PC-9 (cell line): ENCODE measurements at places on chromosomes 7 and 10. TPM values are rescaled to one million over a fixed set of nuclear protein-coding genes. Genes with fewer than 3 reads are reported as not detected.

DNA sequence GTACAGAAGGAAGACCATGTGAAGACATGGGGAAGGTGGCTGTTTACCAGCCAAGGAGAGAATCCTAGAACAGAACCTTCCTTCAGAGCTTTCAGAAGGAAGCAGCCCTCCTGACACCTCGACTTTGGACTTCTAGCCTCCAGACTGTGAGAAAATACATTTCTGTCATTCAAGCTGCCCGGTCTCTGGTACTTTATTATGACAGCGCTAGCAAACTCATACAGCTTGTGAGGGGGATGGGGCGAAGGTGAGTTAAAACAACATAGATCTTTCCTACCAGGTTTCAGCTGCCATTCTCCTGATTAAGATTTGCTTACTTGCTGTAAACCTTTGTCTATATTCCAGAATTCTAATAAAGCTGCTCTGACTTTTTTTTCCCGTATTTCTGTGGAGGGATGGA lies 14.9 kb upstream of the ZNF248 start:
- no peak for DNase-seq

- peak; percentile 99 for DNase-seq
These were observed 92.0 kb upstream of the INSIG1 start for GRCh38 chr7:155205368-155206317.

Gene ITGA8
- total RNA-seq: not detected in 2 replicates

Gene MYPN
- total RNA-seq: 3.9 and 4.1 TPM in 2 replicates

DNA sequence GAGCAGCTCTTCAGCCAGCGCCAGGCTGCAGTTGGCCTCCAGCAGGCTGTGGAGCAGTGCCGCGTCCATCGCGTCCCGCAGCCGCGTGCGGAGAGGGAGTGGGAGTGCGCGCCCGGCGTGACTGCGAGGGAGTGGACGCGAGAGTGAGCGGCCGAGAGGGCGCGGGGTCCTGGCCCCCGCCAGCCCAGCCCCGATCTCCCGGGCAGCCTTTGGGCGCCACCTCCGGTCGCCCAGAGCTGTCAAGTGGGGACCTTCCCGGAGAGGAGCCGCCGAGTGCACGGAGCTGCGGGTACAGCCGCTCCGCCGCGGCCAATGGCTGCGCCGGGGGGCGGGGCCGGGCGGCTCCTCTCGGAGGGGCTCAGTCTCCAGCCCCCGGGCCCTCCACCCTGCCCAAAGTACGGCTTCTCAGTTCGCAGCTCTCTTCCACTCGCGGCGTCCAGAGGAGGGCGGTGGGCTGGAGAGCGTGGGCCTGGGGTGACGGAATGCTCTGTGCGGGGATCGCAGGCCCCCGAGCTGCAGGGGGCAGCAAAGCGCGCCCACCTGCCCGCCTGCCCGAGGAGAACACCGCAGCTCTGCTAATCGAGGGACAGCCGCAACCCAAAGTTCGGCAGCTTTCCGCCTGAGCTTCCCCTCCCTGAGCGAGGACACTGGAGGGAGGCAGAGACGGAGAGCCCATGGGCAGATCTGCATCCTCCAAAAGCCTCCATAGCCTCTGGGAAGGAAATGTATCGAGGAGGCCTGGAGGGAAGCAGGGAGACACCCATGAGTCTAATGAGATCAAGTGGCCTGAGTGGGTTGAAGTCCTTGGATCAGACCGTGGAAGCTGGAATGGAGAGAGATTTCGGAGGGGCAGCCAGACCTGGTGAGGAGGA lies at the start of gene CRHR2:
Gene CRHR2, minus strand, starts transcription at position 245 of the 872 bp plus-strand sequence. Its CDS starts 176 bp downstream, at position 69.
- DNase-seq: no peak

- no peak for DNase-seq
These were observed 29.9 kb downstream of the LIPJ start for GRCh38 chr10:88616250-88616977.

Gene LYZL1
- total RNA-seq: not detected in 2 replicates

GRCh38 chr7:40551685-40552576 lies 417.1 kb downstream of the SUGCT start:
- DNase-seq: no peak

Gene NUTM2A
- total RNA-seq: 0.48 and 1.5 TPM in 2 replicates

DNA sequence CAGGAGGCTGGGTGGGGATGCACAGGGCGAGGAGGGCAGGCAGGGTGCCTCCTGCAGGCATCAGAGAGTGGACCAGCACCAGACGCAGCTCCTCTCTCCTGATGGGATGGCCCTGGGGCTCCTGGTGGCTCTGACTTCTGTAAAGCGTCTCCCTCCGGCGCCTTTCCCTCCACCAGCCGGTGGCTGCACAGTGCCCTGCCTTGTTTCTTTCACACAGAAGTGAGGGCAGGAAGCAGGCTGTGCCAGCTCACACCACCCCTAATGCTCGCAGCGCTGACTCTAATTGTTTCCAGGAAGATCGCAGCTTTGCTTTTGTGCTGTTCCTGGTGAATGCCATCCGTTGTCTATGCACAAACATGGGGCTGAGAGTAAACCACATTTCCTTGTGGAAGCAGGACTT lies 152.3 kb upstream of the LANCL2 start:
- no peak for DNase-seq
